ENCODE measurements at places on chromosomes 13 and 19. TPM values are rescaled to one million over a fixed set of nuclear protein-coding genes. Genes with fewer than 3 reads are reported as not detected.

DNA sequence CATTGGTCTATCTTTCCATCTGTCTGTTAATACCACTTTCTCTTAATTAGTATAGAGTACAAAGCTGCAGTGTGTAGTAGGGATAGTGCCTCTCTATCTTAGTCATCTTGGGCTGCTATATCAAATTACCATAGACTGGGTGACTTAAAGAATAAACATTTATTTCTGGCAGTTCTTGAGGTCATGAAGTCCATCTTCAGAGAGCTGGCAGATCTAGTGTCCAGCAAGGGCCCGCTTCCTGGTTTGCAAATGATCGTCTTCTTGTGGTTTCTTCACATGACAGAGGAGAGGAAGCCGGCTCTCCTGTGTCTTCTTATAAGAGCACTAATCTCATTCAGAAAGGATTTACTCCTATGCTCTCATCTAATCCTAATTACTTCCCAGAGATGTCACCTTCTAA is 6.1 kb downstream of the ZNF700 start:
- no peaks in the 10 kb centered on the region for H3K27me3 ChIP-seq
- H3K4me3 ChIP-seq: no peak overlapping the region
- no peak overlapping the region for H3K27ac ChIP-seq
- no peaks in the 10 kb centered on the region for H3K36me3 ChIP-seq

- H3K36me3 ChIP-seq: no peaks in the 10 kb centered on the region
- H3K4me1 ChIP-seq: no peaks in the 10 kb centered on the region
- no peak for DNase-seq
- H3K27ac ChIP-seq: no peak overlapping the region
Observed at GRCh38 chr19:30802424-30803013, 430.3 kb downstream of the ZNF536 start.

The SERP2 gene
- 2.8 TPM for total RNA-seq

DNA sequence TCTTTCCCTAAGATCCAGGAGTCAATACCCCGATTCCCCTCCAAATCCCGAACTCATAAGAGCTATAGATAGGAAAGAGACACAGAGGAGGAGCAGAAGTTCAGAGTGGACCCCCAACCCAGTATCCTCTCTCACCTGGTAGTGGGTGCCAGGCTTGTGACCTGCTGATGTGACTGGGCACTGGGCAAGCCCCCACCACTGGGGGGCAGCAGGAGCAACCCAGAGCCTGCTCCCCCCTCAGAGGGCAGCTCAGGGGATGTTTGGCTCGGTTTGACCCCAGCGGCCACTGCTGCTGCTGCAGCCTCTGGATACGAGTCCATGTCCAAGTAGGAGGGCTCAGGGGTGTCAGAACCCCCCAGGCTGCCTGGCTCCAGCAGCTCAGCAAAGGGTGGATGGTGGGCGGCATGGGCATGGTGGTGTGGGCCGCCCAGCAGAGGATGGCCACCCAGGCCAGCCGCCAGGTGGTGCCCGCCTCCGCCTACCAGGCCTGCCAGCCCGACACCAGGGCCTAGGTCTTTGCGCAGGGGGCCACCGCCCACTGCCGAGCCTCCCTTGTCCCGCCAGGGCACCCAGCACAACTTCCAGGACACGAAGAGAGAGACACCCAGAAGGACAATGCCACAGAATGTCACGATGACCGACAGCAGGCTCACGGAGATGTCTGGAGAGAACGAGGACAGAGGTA is 7.4 kb downstream of the SYT3 start:
- H3K4me3 ChIP-seq: no peak overlapping the region
- no peaks in the 10 kb centered on the region for H3K4me1 ChIP-seq
- no peak for DNase-seq
- H3K36me3 ChIP-seq: no peaks in the 10 kb centered on the region

The PRSS57 gene
- total RNA-seq: not detected

The KIR3DL1 gene
- total RNA-seq: 0.23 TPM

DNA sequence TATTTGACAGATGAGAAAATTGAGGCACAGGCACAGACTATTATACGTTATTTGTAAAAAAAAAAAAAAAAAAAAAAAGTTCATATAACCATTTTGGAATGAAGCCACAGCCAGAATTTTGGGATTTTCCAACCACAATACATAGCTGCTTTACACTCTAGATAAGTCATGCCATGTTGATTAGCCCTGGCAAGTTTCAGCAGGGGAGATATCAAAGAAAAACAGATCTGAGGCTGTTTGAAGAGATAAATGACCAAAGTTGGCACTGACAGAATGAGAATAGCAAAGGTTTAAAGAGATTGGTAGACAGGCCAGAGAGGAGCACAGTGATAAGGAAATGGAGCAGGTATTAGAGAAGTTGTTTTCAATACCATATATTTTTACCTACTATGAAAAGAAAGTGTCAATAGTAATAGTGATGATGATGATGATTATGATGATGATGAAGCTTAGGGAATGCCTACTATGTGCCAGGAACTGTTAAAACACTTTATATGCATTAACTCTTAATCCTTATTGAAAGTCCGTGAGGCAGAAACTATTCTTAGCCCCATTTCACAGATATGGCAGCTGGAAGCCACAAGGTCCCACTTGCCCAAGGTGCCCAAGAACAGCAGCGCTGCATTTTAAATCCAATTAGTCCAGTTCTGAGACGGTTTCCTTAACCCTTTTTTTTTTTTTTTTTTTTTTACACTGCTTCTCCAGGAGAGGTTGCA is 105.5 kb downstream of the MBNL2 start:
- no peaks in the 10 kb centered on the region for H3K36me3 ChIP-seq
- H3K27ac ChIP-seq: no peak overlapping the region
- no peaks in the 10 kb centered on the region for H3K27me3 ChIP-seq
- H3K4me1 ChIP-seq: peaks cover 12% of the 10 kb centered on the region
- H3K4me3 ChIP-seq: no peak overlapping the region
- no peak for DNase-seq

The ZNF443 gene
- total RNA-seq: 3.8 TPM

GRCh38 chr13:94296471-94296870 is 183.0 kb downstream of the DCT start:
- H3K4me1 ChIP-seq: no peaks in the 10 kb centered on the region
- no peak for DNase-seq
- no peak overlapping the region for H3K27ac ChIP-seq
- no peak overlapping the region for H3K4me3 ChIP-seq
- H3K36me3 ChIP-seq: no peaks in the 10 kb centered on the region
- H3K27me3 ChIP-seq: no peaks in the 10 kb centered on the region

- no peaks in the 10 kb centered on the region for H3K27me3 ChIP-seq
- H3K4me1 ChIP-seq: peaks cover 12% of the 10 kb centered on the region
- DNase-seq: no peak
- no peaks in the 10 kb centered on the region for H3K36me3 ChIP-seq
Observed at GRCh38 chr13:48155848-48156247, 60.9 kb upstream of the MED4 start.

DNA sequence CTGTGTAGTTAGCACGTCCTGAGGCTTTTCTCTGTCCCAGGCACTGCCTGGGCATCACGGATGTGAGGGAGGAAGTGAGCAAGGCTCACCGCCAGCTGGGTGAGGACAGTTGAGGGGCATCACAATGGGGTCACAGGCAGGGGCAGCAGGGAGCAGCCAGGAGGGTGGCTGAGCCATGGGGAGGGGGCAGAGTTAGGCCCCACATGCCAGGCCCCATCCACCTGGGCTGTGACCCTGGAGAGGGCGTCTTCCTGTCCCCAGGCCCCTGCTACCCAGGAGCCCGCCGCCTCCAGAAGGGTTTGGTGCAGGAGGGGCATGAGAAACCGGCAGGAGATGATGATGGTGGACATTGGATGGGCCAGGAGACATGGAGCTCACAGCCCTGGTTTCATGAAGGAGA is 56.8 kb upstream of the F7 start:
- no peaks in the 10 kb centered on the region for H3K4me1 ChIP-seq
- H3K27me3 ChIP-seq: no peaks in the 10 kb centered on the region
- no peak for DNase-seq
- peaks cover 4% of the 10 kb centered on the region for H3K36me3 ChIP-seq

The IZUMO2 gene
- total RNA-seq: not detected

DNA sequence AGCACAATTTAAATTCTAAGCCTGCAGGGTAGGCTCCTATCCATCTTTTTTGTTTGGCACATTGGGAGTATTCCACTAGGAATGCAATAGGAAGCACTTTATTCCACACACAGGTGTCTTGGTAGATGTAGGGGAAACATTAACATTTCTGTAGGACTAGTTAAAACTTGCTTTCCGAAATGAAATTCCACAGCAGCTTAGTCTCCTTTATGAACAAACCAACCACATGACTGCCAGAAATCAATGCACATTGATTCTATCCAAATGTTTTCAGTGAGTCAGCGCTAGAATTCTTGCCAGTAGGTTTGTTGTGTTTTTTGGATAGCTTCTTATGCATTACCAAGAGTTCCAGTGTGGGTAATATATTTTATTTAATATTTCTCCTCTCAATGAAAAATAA is 207.9 kb upstream of the CSNK1A1L start:
- H3K4me1 ChIP-seq: no peaks in the 10 kb centered on the region
- no peaks in the 10 kb centered on the region for H3K36me3 ChIP-seq
- no peak overlapping the region for H3K4me3 ChIP-seq
- H3K27ac ChIP-seq: no peak overlapping the region

DNA sequence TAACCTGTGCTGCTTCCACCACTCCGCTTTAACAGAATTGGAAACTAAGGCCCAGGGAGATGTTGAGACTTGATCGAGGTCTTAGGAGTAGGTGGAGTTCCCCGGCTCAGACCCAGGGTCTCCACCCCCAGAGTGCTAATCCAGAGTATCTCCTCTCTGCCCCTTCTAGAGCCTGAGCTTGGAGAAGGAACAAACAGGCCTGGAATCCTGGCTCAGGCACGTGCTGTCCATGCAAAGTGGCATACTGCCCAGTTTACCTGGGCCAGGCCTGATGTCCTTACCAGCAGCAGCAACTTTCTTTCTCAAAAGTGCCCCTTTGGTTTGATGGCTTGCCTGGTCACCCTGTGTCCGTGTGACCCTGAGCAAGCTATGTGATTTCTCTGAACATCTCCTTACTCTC is 3.7 kb downstream of the SYNGR4 start:
- H3K27me3 ChIP-seq: no peaks in the 10 kb centered on the region
- peaks cover 5% of the 10 kb centered on the region for H3K4me1 ChIP-seq
- H3K36me3 ChIP-seq: no peaks in the 10 kb centered on the region
- DNase-seq: no peak
- H3K4me3 ChIP-seq: no peak overlapping the region

DNA sequence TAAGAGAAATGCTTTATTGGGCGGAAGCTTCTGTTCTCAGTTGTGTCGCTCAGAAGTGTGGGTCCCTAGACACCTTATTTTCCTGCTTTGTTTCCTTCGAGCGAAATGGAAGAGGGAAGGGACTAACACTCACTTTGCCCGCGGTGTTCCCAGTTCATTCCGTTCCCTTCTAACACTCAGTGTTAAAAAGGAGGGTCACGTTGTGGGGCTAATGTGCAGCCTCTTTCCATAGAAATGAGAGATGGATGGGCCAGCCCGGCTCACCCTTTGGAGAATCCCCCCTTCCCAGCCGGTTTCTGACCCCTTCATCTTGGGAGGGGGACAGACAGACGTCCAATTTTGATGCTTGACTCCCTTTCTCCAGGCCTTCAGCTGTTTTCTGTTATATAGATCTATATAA is 2.3 kb downstream of the ATP11A start:
- peaks cover 41% of the 10 kb centered on the region for H3K4me1 ChIP-seq
- no peaks in the 10 kb centered on the region for H3K27me3 ChIP-seq
- H3K27ac ChIP-seq: peak overlapping the region; percentile 97
- peaks cover 10% of the 10 kb centered on the region for H3K36me3 ChIP-seq
- peak overlapping the region; percentile 95 for H3K4me3 ChIP-seq
- no peak for DNase-seq

- H3K4me3 ChIP-seq: no peak overlapping the region
- H3K27me3 ChIP-seq: no peaks in the 10 kb centered on the region
- no peak for DNase-seq
Observed at GRCh38 chr13:75675421-75675820, 39.3 kb downstream of the LMO7 start.

The CEACAM3 gene
- total RNA-seq: 1.2 TPM

The NOTCH3 gene
- total RNA-seq: 67.9 TPM

The WTIP gene
- total RNA-seq: 37.1 TPM

- H3K4me3 ChIP-seq: no peak overlapping the region
- H3K27ac ChIP-seq: no peak overlapping the region
- H3K4me1 ChIP-seq: peaks cover 37% of the 10 kb centered on the region
- H3K36me3 ChIP-seq: peaks cover 40% of the 10 kb centered on the region
- no peak for DNase-seq
Observed at GRCh38 chr19:13082192-13083007, 20.3 kb downstream of the LYL1 start.

DNA sequence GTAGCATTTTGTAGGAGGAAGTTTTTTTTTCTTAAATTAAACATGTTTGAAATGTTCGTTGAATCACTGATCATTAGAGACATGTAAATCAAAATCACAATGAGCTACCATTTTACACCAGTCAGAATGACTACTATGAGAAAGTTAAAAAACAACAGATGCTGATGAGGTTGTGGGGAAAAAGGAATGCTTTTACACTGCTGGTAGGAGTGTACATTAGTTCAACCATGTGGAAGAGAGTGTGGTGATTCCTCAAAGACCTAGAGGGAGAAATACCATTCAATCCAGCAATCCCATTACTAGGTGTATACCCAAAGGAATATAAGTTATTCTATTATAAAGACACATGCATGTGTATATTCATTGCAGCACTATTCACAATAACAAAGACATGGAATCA is 122.0 kb upstream of the ARGLU1 start:
- no peaks in the 10 kb centered on the region for H3K4me1 ChIP-seq
- H3K36me3 ChIP-seq: no peaks in the 10 kb centered on the region
- no peak overlapping the region for H3K4me3 ChIP-seq
- H3K27ac ChIP-seq: no peak overlapping the region
- no peaks in the 10 kb centered on the region for H3K27me3 ChIP-seq

DNA sequence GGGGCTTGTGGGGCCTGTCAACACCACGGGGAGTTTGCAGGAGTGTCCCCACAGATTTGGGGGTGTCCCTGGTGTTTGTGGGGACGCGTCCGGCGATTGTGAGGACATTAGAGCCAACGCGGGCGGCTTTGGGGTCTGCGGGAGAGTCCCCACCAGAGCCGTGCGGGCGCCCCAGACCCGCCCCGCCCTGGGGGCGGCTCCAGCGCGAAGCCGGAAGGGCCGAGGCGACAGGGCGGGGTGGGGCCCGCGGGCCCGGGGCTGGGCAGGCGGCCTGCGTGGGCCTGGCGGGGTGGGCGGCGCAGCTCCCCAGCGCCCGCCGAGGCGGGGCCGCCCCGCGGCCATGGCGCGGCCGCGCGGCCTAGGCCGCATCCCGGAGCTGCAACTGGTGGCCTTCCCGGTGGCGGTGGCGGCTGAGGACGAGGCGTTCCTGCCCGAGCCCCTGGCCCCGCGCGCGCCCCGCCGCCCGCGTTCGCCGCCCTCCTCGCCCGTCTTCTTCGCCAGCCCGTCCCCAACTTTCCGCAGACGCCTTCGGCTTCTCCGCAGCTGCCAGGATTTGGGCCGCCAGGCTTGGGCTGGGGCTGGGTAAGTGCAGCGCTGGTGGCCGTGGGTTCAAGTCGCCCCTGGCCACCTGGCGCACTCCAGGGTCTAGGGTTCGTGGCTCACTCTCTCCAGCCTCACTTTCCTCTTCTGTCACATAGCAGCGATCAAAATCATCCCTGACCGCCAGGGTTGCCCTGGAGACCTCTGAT is 10.3 kb downstream of the PDE4A start:
- H3K27me3 ChIP-seq: no peaks in the 10 kb centered on the region
- H3K36me3 ChIP-seq: no peaks in the 10 kb centered on the region
- peaks cover 29% of the 10 kb centered on the region for H3K4me1 ChIP-seq
- H3K4me3 ChIP-seq: peak overlapping the region; percentile 86

The LPAR2 gene
- total RNA-seq: 23.5 TPM

- H3K27ac ChIP-seq: no peak overlapping the region
- H3K4me3 ChIP-seq: no peak overlapping the region
- no peaks in the 10 kb centered on the region for H3K4me1 ChIP-seq
- peak; percentile 18 for DNase-seq
- H3K36me3 ChIP-seq: no peaks in the 10 kb centered on the region
- no peaks in the 10 kb centered on the region for H3K27me3 ChIP-seq
Observed at GRCh38 chr19:54893406-54893805, 12.5 kb upstream of the NCR1 start.

The FAM187B gene
- total RNA-seq: not detected

The KLK12 gene
- not detected for total RNA-seq

The SOX1 gene
- not detected for total RNA-seq

The MADCAM1 gene
- total RNA-seq: 1.2 TPM

The CYP4F2 gene
- not detected for total RNA-seq

Measured in upper lobe of right lung (tissue), 1 donor.